ENCODE measurements at places on chromosomes 4 and X.
A peak's percentile ranks its signal among the peaks of the same experiment; 100 is the strongest.

GRCh38 chr4:7266525-7267292, 74.4 kb downstream of the SORCS2 start:
- DNase-seq = no peak

- no peak for DNase-seq
Observed at GRCh38 chr4:183832776-183833450, 72.2 kb upstream of the STOX2 start.

DNA sequence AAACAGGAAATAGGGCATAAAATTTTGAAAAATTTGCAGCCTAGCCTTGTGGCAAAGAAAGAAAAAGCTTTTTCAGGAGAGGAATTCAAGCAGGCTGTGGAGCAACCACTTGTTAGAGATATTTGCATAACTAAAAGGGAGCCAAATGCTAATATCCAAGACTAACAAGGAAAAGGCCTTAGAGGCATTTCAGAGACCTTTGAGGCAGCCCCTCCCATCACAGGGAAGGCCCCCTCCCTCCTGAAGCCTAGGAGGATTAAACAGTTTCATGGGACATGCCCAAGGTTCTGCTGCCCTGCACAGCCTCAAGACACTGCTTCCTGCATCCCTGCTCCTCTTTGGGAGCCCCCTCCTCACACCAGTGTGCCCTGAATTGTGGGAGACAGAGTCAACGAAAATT, 275.4 kb upstream of the SFRP2 start:
- no peak for DNase-seq

GRCh38 chr4:115154826-115155225, 41.4 kb upstream of the NDST4 start:
- no peak for DNase-seq

GRCh38 chr4:140052050-140052449, 101.9 kb downstream of the MAML3 start:
- DNase-seq = no peak

GRCh38 chr4:140229881-140230280, 75.9 kb upstream of the MAML3 start:
- DNase-seq = no peak

GRCh38 chrX:15737959-15738902, at the start of gene CA5B:
TSS of gene CA5B (plus strand) at chrX:15738270. CDS start at chrX:15750024, 11,754 bp downstream.
- peak; percentile 90 for DNase-seq

GRCh38 chrX:76850851-76851250, 423.3 kb downstream of the MAGEE1 start:
- no peak for DNase-seq

GRCh38 chrX:26922278-26922677, 540.9 kb downstream of the PPP4R3C start:
- no peak for DNase-seq

Measured in LoVo (cell line).